Activated CD4-positive, alpha-beta T cell treated with anti-CD3 and anti-CD28 coated beads, Interleukin-2, amount 10 ng/mL, durations not matched to agents 7 days and 5 days (primary cell): ENCODE measurements at places on chromosomes 5 and 9.
A peak's percentile ranks its signal among the peaks of the same experiment; 100 is the strongest.

GRCh38 chr5:158464383-158464782 lies 605.4 kb upstream of the CLINT1 start:
- no peak for DNase-seq

DNA sequence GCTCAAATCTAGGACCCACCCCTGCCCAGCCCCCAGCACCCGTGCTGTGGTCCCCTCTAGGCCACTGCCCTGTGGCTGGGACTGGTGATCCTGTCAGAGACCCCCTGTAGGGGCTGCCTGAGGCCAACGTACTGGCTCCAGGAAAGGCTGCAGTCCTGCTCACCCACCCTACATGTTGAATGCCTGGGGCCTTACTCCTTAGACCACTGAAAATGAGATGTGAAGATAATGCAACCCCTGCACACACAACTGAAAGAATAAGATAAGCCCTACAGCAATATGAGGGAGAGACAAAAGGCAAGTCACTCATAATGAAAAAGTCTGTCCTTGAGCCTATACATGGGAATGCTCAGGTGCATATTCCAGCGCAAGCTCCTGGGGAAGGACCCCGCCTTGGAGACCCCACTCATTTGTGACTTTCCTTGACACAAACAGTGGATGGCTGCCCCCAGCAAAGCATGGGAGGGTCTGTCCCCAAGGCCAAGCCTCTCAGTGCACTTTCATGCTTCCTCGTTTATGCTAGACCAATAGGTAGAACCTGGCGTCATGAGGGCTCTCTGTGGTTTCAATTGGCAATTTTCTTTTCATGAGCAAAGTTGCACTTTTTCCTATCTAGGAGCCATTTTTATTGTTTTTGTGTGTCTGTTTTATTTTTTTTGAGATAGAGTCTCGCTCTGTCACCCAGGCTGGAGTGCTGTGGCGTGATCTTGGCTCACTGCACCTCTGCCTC lies 12.5 kb upstream of the WNK2 start:
- no peak for DNase-seq

- DNase-seq: no peak
These were observed 1079.7 kb upstream of the DMAC1 start for GRCh38 chr9:8879284-8879683.

GRCh38 chr9:6764523-6764922 lies 6.8 kb downstream of the KDM4C start:
- no peak for DNase-seq

- DNase-seq: no peak
These were observed 3.3 kb upstream of the SLC6A3 start for GRCh38 chr5:1448511-1449011.

GRCh38 chr5:7745882-7746610 lies 104.9 kb downstream of the CFAP90 start:
- peak; percentile 47 for DNase-seq

DNA sequence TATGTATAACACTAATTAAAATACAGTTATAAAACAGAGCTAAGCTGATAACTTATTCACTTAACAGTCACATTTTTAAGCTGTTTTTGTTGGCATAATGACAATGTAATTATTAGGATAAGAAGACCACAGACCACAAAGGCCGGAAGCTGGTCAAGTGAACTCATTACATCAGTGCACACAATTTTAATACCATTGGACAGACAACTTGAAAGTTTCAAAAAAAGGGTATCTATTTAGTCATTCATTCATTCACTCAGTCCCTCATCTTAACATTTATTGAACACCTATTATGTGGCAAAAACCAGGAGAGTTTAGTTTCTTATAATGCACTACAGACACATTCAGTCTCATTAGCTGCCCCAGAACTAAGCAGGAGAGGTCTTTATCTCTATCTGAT lies 11.6 kb downstream of the ERP44 start:
- DNase-seq: no peak

- no peak for DNase-seq
These were observed 200.3 kb downstream of the SNX18 start for GRCh38 chr5:54717870-54718269.

DNA sequence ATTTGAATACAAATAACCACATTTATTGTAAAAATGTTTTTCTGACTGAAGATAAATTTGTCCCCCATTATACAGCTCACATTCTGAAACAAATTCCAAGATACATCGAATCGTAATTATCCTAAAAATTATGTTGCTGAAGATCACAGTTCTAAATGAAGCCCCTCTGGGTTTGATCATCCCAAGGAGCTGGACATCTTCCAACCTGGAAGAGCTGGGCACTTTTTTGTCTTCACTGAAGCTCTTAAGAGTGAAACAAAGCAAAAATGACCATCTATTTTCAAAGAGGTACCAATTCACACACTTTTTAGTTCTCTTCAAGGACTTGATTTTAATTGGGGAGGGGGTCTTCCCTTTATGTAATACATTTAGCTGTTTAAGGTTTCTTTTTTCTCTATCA lies 5.5 kb downstream of the CTNND2 start:
- DNase-seq: no peak

DNA sequence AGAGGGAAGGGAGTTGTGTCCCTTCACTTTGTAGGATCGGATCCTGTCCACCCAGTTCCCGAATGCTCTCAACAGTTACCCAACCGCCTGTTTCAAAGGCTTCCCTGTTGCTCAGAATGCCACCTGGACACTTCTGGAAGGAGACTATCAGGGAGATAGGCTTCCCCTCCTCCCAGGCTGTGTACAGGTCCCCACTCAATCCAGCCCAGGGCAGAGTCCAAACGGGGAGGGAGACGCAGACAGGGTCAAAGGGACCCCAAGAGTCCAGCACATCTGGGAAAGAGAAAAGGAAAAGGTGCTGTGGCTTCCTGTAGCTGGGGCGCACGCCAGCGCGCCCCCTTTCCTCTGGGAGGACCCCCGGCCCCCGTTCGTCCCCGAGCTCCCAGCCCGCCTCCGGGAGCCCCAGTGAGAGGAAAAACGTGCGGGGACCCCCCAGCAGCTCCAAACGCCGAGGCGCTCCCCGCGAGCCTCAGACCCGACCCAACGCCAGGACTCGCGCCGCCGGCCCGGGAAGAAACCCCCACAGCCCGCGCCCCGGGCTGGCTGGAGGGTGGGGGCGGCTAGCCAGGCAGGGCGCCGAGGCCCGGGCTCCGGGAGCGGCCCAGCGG lies 640 bp downstream of the SURF4 start:
- peak; percentile 15 for DNase-seq

DNA sequence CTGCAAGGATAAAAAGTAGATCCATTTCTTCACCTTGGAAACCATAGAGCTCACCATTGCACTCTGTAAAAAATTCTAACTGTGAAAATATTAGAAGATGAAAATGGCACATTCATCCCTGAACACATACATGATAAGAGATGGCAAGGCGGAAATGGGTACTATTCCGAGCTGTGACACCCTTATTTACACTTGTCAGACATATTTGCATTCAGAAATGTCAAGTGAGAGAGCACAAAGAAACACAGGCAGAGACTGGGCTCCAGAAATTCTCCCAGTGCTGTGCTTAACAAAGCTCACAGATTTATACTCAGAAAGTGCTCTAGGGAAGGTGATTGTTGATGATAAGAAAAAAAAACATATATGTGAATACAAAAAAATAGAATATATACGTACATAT lies 170.3 kb upstream of the PUM3 start:
- no peak for DNase-seq

- DNase-seq: no peak
These were observed 29.8 kb upstream of the ALDOB start for GRCh38 chr9:101465326-101465915.

DNA sequence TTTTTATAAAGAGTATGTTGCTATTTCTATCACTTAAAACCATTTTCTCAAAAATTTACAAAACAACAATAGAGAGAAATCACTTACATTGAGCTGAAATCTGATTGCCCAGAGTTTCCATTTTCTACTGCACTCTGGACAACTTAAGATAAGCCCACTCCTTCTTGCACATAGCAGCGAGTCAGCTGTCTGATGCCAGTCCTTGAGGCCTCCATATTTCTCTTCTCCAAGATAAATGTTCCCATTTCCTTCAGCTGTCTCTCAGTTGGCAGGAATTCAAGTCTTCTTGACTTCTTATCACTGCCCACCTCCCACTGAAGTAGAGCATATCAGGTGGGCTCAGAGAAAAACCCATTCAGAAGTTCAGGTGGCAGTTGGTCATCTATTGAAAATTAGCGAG lies 78.5 kb upstream of the PIP5K1B start:
- no peak for DNase-seq

GRCh38 chr9:83198371-83198770 lies 135.4 kb upstream of the RASEF start:
- DNase-seq: no peak

GRCh38 chr5:72108202-72109061 lies 1.2 kb downstream of the MAP1B start:
- DNase-seq: peak; percentile 9
